ENCODE measurements at places on chromosomes 5 and 9.
A peak's percentile ranks its signal among the peaks of the same experiment; 100 is the strongest.

- DNase-seq, result no peak
Observed at GRCh38 chr5:5271786-5272321, 131.7 kb downstream of the ADAMTS16 start.

GRCh38 chr9:130414081-130414731, 30.6 kb upstream of the ASS1 start:
- no peak for DNase-seq

DNA sequence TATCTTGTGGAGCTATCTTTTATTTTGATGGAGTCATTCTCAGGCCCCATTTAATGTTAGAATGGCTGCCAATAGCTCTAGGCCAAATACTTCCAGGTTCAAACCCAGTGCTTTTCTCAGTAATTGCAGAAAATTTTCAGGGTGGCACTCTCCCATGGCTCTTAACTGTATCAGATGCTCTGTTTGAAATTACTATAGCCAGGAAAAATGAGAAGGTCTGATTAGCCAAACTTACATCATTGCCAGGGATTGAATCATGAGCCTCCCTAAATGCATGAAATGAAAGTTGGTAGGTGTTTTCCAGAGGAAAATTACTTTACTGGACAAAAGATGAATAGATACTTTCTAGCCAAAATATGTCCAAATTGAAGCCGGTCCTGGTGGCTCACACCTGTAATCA, 404.8 kb downstream of the MAT2B start:
- DNase-seq, result no peak

GRCh38 chr9:94286116-94286515, 27.0 kb downstream of the ZNF169 start:
- no peak for DNase-seq

GRCh38 chr9:88937248-88937647, 54.0 kb upstream of the S1PR3 start:
- no peak for DNase-seq

GRCh38 chr5:93285461-93285860, 295.6 kb downstream of the NR2F1-AS1 start:
- DNase-seq, result no peak

- DNase-seq, result no peak
Observed at GRCh38 chr9:34996181-34996904, 6.8 kb downstream of the DNAJB5 start.

DNA sequence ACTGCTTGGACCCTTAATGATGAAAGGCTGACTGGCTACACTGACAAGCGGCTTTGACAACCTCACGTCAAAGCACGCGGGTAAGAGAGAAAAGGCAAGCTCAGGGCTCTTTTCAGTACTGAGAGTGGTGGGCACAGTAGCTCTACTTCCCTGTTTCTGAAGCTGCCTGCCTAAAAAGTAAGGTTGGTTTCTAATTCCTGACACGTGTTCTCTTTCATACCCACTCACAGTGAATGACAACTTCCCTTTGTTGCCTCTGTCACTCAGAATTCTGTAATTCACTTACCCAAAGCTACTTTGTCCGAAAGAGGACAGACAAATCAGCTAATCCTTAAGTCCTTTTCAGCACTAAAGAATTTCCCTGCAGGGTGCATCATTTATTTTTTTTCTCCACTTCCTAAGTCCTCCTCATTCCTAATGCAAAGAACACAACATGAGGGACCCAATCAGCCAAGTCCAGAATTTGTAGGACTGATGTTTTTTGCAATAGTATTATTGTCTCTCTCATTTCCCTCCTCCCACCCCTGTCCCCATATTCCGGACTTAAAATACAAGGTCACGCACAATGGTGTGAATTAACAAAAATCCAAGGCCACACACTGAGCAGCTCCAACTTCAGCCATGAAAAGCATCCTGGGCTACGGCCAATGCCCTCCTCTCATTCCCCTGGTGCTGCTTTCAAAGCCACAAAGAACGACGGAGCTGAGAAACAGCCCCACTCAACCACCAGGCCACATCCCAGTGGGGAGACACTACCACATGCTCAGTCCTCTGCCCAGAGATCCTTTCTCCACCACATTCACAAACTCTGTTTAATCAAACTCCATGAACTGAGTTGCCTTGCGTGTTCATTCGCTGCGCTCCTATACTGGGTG, 221.0 kb downstream of the TSSK1B start:
- no peak for DNase-seq

- no peak for DNase-seq
Observed at GRCh38 chr9:4798281-4799032, 5.7 kb downstream of the RCL1 start.

GRCh38 chr5:41093803-41094202, 22.7 kb upstream of the MROH2B start:
- no peak for DNase-seq

GRCh38 chr5:43661102-43661501, 58.1 kb downstream of the NNT start:
- peak; percentile 70 for DNase-seq

DNA sequence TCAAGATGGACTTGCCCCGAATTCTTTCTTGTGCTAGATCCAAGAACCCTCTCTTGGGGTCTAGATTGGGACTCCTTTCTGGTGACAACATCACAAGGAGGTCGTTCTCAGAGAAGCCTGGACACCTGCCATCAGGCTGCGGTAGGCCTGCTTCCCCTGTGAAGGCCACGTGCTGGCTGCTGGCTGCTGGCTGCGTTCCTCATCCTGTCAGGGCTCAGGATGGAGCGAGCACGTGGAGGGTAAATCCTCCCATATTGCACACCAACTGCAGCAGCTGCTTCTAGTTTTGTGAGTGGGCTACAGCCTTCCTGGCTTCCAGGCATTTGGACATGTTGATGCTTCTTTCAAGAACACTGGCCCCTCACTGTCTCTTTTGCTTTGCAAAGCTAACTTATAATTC, 95.6 kb downstream of the HSPA4 start:
- peak; percentile 40 for DNase-seq

DNA sequence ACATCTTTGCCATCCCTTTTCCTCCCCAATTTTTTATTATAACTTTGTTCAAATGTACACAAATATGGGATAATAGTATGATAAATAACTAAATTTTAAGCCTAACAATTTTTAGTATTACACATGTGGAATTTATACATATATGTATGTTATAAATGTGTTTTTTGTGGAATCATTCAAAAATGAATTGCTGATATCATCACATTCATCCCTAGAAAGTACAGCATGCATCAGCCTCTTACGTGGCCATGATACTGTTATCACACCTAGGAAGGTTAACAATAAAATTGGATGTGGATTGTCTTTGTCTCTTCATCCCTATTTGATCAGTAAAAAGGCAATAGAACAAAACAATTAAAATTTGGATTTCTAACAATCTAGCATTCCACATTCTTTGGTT, 73.7 kb upstream of the DAP start:
- no peak for DNase-seq

DNA sequence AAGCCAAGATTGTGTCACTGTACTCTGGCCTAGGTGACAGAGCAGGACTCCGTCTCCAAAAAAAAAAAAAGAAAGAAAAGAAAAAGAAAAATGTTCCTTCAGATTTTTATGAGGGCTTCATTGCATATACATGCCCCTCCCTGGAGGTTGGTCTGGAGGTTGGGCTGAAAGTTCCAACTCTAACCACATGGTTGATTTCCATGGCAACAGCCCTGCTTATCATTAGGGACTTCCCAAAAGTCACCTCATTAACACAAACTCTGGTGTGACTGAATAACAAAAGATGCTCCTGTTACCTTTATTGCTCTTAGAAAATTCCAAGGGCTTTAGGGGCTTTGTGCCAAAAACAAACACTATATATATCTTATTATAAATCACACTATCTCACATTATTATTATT, 113.8 kb downstream of the TMC1 start:
- DNase-seq, result no peak

DNA sequence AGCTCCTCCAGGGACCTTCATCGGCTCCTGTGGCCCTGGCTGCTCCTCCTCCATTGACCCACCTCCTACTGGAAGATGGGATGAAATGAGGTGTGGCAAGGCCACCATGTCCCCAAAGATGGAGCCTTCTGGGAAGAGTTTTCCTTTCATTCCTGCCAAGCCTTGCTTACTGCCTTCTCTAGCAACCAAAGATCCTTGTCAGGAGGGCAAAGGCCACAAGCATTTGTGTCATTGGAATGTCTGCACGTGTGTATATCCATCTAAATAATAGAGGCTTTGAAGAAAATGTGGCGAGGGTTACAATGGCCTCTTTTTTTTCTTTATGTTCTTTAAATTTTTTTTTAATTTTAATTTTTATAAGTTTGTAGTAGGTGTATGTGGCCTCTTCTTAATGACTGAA, 313.6 kb downstream of the ARHGEF28 start:
- DNase-seq, result no peak

GRCh38 chr9:14924230-14925219, 14.3 kb upstream of the FREM1 start:
- no peak for DNase-seq

- DNase-seq, result no peak
Observed at GRCh38 chr5:1140818-1141189, 28.9 kb upstream of the SLC12A7 start.

- DNase-seq, result no peak
Observed at GRCh38 chr9:131657940-131658339, 81.9 kb downstream of the RAPGEF1 start.

- no peak for DNase-seq
Observed at GRCh38 chr9:134717924-134718645, 76.5 kb downstream of the COL5A1 start.

DNA sequence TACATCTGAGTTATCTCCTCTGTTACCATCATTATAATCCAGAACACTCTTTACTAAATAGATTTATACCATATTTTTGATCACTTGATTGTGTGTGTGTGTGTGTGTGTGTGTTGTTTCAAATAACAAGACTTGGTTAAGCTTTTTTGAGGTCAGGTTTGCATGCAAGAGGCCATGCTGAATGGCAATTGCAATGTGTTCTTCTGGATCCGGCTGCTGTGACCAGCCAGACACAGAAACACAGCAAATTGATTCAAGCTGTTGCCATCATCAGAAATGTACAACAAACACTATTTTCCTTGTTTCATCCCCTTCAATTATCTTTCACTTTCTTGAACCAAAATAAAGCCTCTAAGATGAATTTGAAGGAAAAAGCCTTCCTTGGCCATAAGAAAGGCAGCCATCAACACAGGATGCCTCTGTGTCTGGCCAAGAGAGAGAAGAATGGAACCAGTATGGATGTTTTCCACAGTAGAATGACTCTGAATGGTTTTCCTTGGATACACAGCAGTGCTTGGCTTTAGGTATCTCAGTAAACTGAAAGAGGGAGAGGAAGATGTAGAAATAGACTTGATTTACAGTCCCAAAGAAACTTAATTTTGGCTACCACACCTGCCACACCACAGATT, 53.9 kb downstream of the DPYSL3 start:
- no peak for DNase-seq

- DNase-seq, result no peak
Observed at GRCh38 chr9:77673941-77674791, 26.0 kb upstream of the GNA14 start.

DNA sequence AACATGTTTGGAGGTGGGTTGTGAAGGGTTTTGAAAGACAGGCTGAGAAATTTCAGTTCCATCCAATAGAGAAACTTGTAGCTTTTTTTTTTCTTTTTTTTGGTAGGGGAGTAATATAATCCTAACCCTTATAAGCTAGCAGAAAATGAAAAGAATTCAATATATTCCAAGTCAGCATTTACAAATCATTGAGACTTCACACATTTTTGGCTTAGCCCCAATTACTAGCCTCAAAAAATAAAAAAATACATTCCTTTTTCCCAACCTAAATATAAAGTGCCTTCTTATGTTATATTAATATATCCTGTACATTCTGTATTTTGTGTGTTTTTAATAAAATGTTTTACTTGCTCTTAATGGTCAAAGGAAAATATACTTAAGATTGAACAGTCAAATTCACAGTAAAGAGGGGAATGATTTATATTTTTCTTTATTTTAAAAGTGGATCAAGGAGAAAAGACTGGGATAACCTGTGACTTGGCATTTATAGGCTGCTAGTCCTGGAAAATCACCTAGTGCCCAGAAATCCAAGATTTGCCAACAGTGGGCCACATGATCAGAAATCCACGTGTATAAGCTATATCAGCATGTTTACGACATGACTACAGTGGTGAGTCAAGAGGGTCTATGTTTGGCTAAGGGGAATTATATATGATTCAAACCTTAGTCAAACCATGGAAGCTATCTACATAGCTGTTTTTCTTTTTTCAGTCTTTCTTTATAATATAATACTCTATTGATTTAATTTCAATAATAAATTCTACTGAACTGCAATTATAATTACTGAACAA, 14.5 kb downstream of the HACD4 start:
- DNase-seq, result no peak

GRCh38 chr9:111799506-111799905, 4.8 kb upstream of the SHOC1 start:
- no peak for DNase-seq

- no peak for DNase-seq
Observed at GRCh38 chr9:134204041-134204440, 39.7 kb upstream of the RNU6ATAC start.

DNA sequence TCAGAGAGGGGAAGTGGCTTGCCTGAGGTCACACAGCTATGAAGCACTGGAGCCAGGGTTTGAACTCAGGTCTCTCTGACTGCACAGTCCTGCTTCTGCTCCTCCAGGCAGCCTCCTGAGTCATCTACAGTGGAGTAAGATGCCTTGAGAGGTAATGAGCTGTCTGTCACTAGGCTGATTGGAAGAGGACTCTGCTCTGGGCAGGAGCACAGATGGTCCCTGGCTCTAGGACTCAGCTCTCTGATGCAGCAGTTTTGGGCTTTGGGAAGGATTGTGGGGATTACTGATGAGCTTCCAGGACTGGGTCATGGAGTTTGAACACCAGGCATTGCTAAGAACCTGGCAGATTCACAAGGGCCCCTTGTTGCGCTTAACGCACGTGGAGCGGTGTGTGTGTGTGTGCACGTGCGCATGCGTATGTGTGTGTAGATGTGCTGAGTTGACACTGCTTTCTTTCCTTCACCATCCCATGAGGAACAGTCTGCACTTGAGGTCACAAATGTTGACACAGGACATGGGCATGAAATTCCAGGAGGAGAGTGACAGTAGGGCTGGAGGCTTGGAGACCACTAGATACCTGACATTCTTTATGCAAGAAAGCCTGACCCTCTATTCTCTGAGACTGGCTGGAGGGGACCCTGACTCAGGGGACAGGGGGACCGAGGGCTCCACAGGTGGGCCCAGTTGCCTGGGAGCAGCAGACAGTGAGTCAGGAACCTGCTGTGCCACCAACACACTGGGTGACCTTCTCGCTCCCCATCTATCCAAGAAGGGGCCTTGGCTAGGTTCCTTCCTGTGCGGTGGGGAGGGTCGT, 170.5 kb downstream of the RGS3 start:
- no peak for DNase-seq

- peak; percentile 47 for DNase-seq
Observed at GRCh38 chr9:138023394-138024124, 146.0 kb downstream of the CACNA1B start.

- DNase-seq, result no peak
Observed at GRCh38 chr9:121738968-121739367, 87.5 kb downstream of the DAB2IP start.

GRCh38 chr5:143200781-143201398, 202.6 kb downstream of the NR3C1 start:
- peak; percentile 75 for DNase-seq

- peak; percentile 12 for DNase-seq
Observed at GRCh38 chr9:116945817-116946216, 258.7 kb downstream of the TRIM32 start.

All from adrenal gland (tissue), 19 donors.